Stimulated activated CD8-positive, alpha-beta memory T cell treated with anti-CD3 and anti-CD28 coated beads, Interleukin-12 subunit alpha, Interleukin-12 subunit beta, amount 100 ng/mL, for 4 hours (primary cell): ENCODE measurements at places on chromosomes 3 and 15.

GRCh38 chr3:191353022-191353777, 22.9 kb upstream of the UTS2B start:
- no peak for DNase-seq

DNA sequence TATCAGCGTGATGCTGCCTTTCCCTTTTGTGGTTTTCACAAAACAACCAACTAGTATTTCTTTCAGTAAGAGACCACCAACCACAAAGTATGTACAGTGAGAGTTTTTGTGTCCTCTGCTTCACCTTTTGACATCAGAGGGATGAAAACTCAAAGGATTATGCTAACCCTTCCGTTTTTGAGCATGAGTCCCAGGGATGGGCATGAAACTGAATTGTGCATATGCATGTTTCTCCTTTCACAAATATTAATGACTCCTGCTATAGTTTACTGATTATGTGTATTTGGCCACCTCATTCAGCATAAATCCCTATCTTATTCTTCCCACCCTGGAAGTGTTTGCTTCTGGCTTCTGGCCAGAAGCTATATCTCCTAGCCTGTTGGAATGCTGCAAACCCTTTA, 59.2 kb downstream of the RSRC1 start:
- DNase-seq: no peak

DNA sequence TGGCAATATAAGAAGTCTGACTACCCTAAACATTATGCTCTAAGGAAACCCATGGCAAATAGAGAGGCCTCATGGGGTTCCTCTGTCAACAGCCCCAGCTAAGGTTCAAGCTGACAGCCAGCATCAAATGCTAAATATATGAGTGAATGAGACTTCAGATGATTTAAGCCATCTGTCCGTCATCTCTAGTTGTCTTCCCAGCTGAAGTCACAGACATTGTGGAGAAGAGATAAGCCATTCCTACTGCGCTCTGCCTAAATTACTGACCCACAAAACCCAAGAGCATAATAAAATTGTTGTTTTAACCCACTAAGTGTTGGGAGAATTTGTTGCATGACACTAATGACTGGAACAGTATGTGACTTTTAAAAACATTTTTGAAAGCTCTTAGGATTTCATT, 87.3 kb upstream of the IGSF10 start:
- DNase-seq: no peak

- DNase-seq: no peak
Measured at GRCh38 chr3:107913701-107914100, 177.1 kb downstream of the CD47 start.

DNA sequence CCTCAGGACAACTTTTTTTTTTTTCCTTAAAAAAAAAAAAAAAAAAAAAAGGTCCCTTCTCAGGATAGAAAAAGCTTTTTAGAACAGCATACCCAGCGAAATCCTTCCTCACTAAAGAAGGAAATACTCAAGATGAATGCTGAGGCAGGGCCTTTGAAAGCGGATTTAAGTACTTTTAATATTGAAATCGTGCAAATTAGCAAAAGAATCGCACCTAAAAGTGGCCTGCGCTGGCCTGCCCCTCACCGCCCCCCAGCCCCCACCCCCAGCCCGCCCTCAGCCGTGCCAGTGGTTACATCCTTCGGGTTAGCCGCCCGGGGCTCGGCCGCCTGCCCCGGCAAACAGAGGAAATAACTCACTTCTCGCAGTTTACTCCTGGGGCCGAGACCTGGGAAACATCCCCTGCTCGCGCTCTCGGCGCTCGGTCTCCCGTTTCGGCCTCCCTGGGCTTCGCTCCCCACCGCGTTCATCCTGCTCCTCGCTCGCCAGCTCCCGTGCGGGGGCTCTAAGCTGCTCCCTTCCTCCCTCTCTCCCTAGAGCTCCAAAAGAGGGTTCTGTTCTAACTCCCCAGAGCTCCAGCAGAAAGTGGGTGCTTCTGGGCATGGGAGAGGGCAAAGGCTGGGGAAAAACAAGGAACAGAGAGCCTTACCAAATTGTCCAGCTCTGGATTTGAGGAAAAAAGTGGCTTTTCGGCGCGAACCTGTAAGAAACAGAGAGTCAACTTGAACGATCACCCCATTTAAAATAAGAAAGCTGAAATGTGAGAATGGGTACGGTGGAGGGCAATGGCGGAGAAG, 5.2 kb downstream of the MEIS2 start:
- DNase-seq: no peak
